Urothelium cell line (cell line): ENCODE measurements at places on chromosomes 2 and 18.

DNA sequence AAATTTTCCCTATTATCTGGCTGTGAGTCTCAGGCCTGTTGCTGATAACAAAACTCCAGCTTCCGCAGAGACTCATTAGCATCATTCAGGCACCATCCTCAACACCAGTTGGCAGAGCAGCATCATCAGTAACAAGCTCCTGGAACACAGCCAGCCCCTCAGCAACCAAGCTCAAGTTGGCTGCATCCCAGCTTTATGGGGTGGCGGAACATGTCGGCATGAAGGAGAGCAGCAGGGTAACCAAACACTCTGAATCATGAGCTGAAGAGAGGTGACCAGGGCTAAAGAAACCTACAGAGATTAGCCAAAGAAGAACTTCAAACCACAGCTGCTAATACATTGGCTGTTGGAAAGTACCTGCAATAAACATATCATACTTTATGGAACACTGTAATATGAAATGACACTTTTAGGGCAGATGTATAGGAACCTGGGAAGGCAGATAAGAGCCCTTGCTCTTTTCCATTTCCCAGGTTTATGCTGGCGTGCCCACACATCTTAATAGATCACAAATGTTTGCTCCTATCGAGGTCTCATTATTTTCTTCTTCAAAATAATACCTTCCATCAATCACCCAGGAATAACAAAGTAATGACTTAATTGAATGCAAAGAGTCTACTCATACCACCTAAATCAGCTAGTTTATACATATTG is 63.8 kb downstream of the PDE11A start:
- DNase-seq = peak; percentile 65

- peak; percentile 32 for DNase-seq
Measured at GRCh38 chr2:100321866-100322820, at the start of gene LONRF2. LONRF2 (minus strand) TSS chr2:100322501; CDS start chr2:100322093, 408 bp downstream.

GRCh38 chr2:26605195-26605998 is 35.8 kb downstream of the CIB4 start:
- DNase-seq = peak; percentile 76

GRCh38 chr18:66638856-66639629 is 35.2 kb upstream of the CDH19 start:
- DNase-seq = no peak

GRCh38 chr18:48534364-48534763 is 4.5 kb upstream of the CTIF start:
- peak; percentile 38 for DNase-seq

DNA sequence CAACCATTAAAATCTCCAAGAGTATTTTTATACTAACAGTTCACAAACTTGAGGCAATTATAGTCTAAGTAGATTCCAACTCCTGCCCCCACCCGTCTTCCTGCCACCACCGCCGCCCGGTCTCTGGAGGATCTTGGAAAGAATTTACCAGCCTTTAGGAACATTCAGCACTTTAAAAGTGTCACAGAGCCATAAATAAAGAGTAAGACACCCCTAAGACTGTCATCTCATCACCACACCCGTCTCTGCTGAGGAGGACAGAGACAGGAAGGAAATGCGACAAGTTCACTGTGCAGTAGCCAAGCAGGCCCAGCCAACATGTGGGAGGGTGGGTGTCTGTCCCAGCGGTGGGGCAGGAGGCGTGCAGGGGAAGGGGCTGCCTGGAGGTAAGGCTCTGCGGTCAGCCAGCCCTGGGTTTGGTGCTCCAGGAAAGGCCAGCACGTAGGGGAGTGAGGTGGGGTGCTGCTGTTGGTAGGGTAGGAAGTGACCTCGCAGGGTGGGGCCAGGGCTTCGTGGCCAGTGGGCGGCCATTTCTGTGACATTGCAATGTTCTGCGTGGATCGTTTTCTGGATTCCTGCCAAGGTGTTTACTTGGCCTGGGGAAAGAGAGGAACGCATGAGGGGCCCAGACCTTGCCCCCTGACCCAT is 111.6 kb downstream of the FAM210A start:
- no peak for DNase-seq

GRCh38 chr2:113755035-113755834 is 1.2 kb downstream of the SLC35F5 start:
- no peak for DNase-seq

GRCh38 chr2:147468963-147469362 is 375.9 kb upstream of the ACVR2A start:
- no peak for DNase-seq
